Renal cortical epithelial cell (primary cell): ENCODE measurements at places on chromosomes 7 and 10.

DNA sequence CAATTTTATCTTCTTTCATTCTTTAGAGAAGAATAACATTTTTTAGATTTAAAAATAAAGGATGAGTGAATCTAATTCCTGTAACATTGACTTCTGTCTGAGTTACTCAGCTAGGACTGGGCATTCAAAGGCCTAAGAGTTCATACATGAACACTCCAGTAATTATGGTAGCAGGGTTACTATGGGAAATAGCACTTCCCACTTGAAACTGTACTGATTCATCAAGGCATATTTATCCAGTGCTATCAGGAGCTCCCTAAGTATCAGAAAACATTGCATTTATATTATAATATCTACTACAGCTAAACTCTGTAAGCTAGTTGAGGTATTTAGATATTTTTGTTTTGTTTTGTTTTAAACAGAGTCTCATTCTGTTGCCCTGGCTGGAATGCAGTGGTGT is 41.8 kb downstream of the NDUFB2 start:
- DNase-seq: no peak

GRCh38 chr10:28478646-28479045 is 54.3 kb upstream of the WAC start:
- no peak for DNase-seq

- DNase-seq: peak; percentile 67
Observed at GRCh38 chr10:94963901-94964300, 25.4 kb downstream of the CYP2C9 start.

DNA sequence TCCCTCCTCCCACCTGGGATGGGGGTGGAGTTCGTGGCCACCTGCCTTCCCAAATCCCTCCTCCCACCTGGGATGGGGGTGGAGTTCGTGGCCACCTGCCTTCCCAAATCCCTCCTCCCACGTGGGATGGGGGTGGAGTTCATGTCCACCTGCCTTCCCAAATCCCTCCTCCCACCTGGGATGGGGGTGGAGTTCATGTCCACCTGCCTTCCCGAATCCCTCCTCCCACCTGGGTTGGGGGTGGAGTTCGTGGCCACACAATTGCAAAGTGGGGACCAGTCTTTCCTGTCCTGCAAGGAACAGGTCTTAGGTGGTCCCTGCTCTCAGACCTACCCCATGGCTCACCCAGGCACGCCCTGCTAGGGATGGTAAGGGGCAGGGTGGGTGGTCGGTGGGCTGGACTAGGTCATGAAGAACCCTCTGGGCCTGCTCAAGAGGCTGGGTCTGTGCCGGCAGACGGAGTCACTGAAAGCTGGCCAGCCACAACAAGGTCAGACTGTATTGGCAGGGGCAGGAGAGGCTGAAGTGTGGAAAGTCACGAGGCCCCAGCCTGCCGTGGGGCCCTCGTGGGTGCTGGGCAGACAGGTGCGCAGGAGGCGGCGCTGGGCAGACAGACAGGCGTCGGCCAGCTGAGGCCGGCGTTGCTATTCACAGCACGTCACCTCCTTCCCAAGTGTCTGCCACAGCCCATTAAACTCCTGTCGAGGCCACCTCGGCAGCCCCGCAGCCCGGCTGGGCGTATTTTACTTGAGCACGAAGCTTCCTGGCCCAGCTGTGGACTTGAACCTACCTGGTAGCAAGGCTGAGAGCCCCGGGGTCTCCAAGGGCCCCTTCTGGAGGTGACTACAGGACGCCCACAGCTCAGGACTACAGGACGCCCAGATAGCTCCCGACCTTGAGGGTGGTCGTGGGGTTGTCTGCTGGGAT is 4.1 kb downstream of the KNDC1 start:
- DNase-seq: no peak

DNA sequence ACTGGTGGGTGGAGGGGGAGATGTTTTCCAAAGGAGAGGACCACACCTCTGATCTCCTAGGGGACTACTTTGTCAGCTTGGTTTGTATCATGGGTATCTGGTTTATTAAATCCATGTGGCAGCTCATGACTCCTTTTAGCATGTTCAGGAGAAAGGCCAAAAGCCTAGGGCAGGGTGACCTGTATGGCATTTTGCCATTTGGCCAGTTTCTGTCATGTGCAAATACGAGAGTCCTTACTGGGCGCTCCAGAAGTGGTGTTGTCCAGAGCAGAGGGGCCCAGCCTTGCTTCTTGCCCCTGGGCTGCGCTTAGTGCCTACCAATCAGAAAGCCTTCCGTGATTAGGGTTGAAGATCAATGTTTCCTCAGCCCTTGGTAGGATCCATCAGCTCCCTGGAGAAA is 31.0 kb downstream of the ADRA2A start:
- no peak for DNase-seq

DNA sequence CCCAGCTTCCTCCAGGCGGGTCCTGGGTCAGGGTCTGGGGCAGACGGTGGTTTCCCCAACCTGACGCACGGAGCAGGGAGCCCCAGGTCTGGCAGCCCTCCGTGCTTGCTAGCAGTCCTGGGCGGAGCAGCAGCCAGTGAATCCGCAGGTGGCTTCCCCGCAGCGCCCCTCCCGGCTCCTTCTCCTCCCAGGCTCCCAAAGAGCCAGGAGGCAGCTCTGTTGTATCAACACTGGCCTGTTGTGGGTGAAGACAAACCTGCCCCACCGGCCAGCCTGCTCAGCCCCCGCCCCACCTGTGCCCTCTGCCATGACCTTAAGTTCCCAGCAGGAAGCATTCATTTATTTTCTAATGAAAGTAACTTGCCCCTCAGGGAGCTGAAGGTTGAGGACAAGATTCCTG is 24.0 kb upstream of the TMEM213 start:
- no peak for DNase-seq

- DNase-seq: no peak
Observed at GRCh38 chr7:87226495-87226894, 7.0 kb upstream of the TMEM243 start.

DNA sequence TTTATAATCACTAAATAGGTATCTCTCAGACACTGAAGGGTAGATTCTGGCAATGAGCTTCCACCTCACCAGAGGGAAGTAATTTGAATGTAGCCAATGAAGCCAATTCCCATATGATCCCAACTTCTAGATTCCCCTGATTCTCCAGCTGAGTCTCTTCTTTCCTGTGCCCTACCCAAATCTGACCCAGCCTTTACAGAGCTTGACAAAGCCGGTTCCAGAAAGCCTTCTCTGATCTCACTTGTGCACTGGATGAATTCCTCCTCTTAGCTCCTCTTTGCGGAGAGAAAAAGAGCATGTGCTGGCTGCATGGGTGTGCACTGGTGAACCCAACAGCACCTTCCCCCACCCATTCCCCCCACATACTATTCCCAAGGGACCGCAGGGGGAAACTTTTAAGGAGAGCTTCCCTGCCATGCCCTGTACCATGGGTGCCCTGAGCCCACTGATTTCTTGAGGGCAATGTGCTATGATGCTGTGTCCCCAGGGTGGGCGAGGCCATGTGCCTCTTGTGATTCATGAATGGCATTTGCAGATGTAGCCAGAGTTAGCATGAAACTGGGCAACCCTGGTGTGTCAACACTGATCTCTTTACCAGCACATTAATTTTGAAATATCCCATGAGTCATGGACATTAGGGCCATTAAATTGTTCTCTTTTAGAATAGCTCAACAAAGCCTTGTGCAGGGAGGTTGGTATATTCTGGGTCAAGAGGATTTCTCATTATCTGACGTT is 50.4 kb upstream of the PLEKHA1 start:
- DNase-seq: peak; percentile 97
